ENCODE measurements at places on chromosomes 16 and 17.

DNA sequence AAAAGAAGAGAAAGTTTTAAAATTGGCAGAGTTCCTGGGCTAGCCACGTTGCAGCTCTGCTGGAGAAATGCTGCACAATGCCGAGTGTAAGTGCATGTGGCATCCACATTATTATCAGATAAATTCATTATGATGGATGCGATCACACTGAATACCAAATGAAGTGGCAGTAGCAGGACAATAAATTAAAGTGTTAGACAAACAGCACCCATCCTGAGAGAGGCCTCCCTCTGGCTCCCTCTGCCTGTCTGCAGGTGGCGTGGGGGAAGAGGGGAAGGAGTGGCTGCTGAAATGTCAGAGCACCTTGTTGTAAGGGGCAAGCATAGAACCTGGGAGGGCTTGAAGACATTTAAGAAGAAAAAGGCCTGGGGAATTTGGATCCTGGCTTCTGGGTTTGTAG lies 324.1 kb downstream of the HAPSTR1 start:
- DNase-seq, result no peak

DNA sequence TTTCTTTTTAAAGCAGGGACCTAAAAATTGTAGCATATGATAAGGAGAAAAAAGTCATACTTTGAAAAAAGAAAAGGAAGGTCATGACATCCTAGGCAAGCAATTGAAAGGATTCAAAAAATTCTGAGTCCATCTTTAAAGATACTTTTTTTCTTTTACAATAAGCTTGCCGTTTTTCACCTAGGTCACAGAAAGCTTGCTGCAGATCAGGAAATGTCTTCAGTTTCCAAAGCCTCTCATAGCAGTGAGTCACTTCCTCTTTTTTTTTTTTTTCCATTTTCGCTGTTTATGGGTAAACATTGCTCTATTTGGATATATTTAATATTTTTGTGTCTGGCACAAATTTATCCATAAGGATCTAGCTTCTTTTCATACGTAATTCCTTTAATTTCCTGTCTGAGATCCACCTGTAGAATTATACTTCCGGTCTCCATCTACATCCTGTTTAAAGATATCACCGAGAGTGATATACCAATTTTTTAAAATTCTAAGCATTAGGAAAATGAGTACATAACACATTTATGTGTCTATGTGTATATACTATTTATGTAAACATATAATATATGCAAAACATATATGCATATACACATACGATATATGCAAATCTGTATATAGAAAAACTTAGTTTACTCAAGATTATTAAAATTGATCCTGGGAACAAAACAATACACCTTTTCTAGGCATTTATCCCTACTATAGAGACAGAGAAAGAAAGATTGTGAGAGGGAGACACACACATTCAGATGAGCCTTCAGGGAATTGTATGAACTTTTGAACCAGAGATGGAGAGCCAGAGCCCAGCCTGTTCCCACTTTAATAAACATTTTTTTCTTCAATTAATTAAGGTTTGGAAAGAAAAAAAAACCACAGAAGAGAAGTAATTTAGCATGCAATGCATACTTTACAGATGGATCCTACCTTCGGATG lies 134.4 kb downstream of the SKAP1 start:
- DNase-seq, result no peak

DNA sequence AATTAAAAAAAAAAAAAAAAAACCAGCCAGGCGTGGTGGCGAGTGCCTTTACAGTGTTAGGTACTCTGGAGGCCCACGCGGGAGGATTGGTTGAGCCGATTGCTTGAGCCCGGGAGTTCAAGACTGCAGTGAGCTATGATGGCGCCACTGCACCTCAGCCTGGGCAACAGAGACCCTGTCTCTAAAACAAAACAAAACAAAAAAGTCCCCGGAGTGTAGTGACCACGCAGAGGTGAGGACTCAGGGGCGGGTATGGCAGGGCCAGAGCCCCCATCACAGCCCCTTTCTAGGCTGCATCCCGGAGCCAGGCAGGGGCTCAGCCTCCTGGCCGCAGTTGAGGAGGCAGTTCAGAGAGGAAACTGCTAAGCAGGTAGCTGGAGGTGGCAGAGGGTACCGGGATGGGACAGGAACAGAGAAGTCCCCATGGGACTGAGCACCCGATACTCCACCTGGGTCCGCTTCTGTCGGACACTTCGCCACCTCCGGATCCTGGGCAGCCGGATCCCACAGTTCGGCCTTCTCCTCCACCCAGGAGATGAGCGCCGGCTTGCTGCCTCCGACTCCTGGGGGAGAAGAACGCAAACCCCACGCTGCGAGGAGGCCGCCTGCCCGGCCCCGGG lies 800 bp downstream of the ZNF747 start:
- no peak for DNase-seq

- no peak for DNase-seq
Measured at GRCh38 chr17:77308861-77309726, 168.3 kb downstream of the SEC14L1 start.

DNA sequence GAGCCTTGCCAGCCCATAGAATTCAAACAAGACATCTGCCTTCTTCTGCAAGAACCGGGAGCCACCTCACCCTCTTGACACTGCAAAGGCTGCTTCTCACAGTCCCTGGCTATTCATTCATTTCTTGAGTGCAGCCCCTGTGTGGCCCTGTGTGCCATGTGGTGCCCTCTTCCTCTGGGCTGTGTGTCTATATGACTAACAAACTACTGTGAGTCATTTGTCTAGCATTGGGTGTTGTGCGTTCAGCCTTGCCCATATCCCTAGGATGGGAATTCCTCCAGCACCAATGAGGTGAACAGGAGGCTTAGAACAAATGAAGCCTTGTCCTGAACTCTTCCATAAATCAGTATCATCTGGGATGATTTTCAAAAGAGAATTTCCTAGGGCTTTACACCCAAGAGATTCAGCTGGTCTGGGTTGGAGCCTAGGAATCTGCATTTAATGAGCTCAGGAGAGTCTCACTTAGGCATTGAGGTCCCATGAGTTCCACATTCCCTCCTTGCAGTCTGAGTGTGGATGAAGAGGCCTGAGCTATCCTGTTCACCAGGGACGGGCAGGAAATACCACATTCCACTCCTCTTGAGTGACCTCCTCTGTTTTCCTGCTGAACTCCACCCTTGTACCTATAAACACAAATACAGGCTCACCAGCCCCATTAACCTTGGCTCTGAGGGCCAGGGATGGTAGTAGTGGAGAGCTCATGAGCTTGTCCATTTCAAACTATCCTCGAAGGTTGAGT lies 308.7 kb upstream of the N4BP1 start:
- no peak for DNase-seq

GRCh38 chr17:81067391-81067811 lies 32.5 kb downstream of the BAIAP2 start:
- no peak for DNase-seq

DNA sequence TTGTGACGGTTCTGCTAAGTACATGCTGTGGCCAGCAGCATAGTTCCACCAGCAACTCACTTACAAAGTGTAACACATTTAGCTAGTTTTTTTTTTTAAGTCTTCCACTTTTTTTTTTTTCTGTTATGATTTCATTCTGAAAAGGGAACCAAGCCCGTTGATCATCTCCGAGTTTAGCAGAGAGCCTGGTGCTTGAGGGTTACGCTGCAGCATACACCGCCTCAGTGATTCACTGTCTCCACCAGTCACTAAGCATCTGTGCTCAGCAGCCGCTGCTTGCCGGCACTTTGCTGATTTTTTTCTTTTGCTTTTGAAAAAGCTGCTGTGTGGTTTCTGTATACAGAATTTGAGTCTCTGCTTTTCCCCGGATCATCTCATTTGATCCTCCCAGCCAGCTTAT lies 194.5 kb upstream of the CDH13 start:
- no peak for DNase-seq

DNA sequence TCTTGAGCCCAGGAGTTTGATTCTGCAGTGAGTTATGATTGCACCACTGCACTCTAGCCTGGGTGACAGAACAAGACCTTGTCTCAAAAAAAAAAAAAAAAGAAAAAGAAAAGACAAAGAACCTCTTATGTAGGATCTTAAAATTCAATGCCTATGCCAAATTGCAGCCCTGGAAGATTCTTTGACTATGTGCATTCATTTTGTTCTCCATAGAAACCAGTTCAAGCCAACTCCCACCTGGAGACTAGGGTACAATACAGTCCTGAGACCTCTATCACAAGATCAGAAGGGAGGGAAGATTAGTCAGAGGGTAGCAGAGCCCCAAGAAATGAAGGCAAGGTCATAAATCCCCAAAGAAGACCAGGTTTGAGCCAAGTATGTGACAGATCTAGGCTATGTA lies 90.6 kb upstream of the HAS3 start:
- no peak for DNase-seq

GRCh38 chr16:61595605-61596004 lies 440.6 kb downstream of the CDH8 start:
- no peak for DNase-seq

- DNase-seq, result peak; percentile 91
Measured at GRCh38 chr17:41966463-41967140, at the start of gene CNP. TSS of gene CNP (plus strand) at chr17:41966795. CDS start at chr17:41966885, 90 bp downstream.

- DNase-seq, result peak; percentile 58
Measured at GRCh38 chr17:1643293-1643998, 2.1 kb downstream of the SCARF1 start.

DNA sequence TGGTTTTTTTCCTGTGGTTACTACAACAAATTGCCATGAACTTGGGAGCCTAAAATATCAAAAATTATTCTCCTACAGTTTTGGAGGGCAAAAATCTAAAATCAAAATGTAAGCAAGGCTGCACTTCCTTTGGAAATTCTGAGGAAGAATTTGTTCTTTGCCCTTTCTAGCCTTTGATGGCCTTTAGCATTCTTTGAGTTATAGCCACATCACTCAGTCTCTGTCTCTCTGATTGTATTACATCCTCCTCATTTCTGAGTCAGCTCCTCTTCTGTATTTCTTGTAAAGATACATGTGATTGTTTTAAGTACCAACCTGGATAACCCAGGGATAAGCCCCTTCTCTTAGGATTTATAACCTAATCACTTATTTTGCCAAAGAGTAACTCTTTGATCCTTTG lies 282.0 kb downstream of the BCAS3 start:
- no peak for DNase-seq

GRCh38 chr16:67965668-67966548 lies 2.5 kb downstream of the SLC12A4 start:
- no peak for DNase-seq

GRCh38 chr17:63150490-63150889 lies 184.5 kb downstream of the TANC2 start:
- no peak for DNase-seq

DNA sequence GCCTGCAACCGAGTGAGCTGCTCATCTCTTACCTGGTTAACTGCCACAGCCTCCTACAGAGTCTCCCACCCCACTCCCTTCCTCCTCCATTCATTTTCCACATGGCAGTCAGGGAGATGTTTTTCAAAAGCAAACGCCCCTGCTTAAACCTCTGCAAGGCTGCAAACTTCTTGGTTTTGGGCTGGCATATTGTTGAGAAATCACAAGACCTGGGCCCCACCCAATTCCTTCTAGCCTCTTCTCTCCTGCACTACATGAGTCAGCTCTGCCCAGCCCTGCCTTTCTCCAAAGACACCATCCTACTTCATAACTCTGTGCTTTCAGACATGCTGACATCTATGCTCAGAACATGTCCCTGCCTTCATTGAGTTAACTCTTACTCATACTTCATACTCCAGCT lies 136.1 kb downstream of the SPACA3 start:
- no peak for DNase-seq

GRCh38 chr16:75088216-75088615 lies 28.4 kb downstream of the LDHD start:
- no peak for DNase-seq

GRCh38 chr16:79267781-79268180 lies 332.8 kb downstream of the MAF start:
- peak; percentile 66 for DNase-seq

GRCh38 chr17:39666601-39667261 lies 1.5 kb upstream of the PNMT start:
- no peak for DNase-seq

- peak; percentile 60 for DNase-seq
Measured at GRCh38 chr16:28210979-28211588, 681 bp downstream of the XPO6 start.

DNA sequence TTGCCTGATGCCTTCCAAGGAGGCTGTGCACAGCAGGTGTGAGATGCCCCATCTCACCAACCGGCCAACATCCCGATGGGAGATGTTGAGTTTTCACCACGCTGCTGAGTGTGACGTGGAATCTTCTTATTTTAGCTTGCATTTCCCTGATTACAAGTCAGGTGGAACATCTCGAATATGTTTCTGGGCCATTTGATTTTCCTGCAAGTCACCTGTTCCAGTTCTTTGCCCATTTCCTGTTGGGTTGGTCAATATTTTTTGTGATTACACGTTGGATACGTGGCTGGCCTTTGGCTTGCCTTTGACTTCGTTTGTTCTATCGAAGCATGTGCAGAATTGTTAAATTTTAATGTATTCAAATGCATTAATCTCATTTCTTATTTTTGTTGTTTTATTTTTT lies 8.3 kb upstream of the CDH15 start:
- no peak for DNase-seq

DNA sequence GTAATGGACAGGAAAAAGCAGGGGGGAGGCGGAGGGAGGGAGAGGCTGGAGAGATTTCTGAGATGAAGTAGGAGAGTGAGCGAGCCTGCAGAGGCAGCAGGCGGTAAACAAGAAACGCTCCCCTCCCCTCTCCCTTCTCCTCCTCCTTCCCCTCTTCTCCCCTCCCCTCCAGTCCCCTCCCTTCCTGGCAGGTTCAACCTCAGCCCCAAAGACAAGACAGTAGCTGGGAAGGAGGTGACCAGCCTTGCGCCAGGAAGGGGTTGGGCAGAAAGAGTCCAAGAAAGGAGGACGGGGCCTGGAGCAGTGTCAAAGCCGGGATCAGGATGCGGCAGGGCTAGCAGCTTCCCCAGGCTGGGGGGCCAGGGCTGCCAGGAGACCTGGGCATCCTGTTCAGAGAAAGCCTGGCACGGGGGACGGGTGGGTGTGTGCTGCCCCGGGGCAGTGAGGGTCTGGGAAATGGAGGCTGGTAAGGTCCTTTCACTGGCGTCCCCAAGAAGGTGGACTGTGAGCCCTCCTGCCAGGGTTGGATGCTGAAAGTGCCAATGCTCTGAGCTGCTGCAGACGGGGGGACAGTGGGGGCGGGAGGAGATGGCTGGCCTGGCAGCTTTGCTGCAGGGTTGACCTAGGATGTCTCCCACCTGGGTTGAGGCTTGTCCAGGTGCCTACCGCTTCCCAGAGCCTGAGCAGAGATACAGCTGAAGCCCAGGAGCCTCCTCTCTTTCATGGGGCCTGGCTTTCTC lies 261.6 kb upstream of the TNRC6C start:
- no peak for DNase-seq

- peak; percentile 55 for DNase-seq
Measured at GRCh38 chr16:68590201-68590994, 51.3 kb downstream of the ZFP90 start.

DNA sequence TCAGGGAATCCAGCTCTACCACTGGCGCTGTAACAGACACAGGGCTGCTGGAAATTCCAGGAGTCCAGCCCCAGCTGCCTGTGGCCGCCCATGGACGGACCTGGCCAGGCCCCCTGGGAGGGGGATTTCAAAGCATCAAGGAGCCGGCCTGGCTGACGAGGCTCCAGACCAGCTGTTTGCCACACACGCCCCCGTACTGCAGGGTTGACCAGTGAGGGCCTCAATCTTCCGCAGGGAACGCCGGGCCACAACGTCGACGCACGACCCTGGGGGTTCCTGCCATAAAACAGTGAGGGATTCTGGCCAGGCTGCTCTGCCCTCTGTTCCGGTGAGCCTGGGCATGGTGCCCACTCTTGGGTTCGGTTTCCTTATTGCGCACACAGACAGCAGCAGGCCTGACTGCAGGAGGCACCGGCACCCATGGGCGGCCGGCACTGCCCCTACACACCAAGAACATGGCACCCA lies 3.7 kb downstream of the LMF1 start:
- no peak for DNase-seq

- peak; percentile 52 for DNase-seq
Measured at GRCh38 chr17:28384281-28385036, 13.0 kb downstream of the SARM1 start.

- DNase-seq, result no peak
Measured at GRCh38 chr16:59783191-59783590, 1049.1 kb upstream of the GOT2 start.

Data from stimulated activated CD4-positive, alpha-beta T cell treated with anti-CD3 and anti-CD28 coated beads, TNF-alpha, amount 100 ng/mL, for 48 hours (primary cell).